ENCODE measurements at places on chromosomes 6 and 20. TPM values are rescaled to one million over a fixed set of nuclear protein-coding genes. Genes with fewer than 3 reads are reported as not detected.

- DNase-seq, result no peak
These were observed 167.9 kb upstream of the SYNCRIP start for GRCh38 chr6:85810558-85810957.

Gene SLC12A5
- 0.32 TPM for total RNA-seq

- no peak for DNase-seq
These were observed 184.9 kb upstream of the SNX9 start for GRCh38 chr6:157637941-157638662.

DNA sequence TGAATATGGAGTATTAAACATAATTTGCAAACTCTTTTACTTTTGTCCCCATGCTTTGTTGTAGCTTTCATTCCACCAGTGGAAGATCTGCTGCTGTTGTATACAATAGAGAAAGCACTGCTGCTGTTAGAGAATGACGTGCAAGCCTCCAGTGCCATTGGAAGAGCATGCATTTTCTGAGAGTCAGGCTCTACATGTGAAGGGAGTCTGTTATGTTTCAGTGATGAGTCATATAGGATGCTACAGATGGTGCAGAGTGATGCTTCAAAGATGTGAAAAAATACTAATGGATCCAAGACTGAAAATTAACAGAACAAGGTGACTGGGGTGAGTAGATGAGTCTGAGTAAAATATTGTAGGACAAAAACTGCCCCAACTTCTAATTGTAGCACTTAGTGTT lies 22.4 kb upstream of the BACH2 start:
- no peak for DNase-seq

DNA sequence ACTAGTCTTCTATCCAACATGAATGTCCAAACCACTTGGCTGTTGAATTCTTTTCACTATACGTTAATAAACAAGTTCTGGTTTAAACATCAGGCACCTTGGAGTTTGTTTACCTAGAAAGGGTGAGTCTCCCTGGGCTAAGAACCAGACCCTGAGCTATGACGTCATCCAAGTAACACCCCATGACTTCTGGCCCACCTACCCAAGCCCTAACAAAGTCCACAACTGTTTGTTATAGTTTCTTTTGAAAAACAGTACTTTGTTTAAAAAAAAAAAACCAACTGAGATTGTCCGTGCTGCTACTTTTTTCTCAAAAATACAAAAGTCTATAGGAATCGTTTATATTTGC lies 146.9 kb upstream of the BEND6 start:
- no peak for DNase-seq
